NCI-H460 (cell line): ENCODE measurements at places on chromosomes 2 and 18.

GRCh38 chr18:48679236-48679635 lies 140.4 kb downstream of the CTIF start:
- no peak for DNase-seq

DNA sequence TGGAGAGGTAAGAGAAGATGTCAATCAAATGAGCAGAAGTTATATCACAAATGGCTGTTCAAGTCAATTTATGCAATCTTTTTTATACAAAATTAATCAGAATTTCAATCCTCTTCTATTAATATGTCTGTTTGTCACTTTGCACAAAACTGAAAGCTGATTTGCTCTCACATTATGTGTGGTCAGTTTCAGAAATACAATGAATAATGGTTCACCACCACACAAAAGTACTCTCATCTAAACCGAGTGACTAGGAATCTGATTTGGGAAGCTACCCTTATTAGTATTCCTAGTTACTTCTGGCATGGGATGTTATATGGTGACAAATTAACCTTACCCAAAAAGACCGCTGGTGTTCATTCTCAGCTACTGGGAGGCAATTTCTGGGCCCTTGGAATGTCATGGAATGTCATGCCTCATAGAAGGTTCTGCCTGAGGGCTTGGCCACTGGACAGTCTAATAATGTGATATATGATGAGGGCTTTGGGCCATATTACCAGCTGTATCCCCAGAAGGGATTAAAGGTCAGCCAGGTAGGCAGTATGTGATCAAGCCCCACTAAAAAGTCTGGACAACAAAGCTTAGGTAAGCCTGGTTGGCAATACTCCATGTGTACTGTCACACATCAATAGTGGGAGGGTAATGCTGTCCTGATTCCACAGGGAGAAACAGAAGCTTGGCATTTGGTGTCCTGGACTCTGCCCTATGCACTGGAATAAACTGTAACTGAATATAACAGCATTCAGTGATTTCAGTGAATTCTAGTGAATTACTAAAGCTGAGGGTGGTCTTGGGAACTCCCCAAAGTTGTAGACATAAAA lies 113.2 kb downstream of the PIGN start:
- DNase-seq, result no peak

GRCh38 chr2:137123226-137123625 lies 357.9 kb downstream of the THSD7B start:
- no peak for DNase-seq

DNA sequence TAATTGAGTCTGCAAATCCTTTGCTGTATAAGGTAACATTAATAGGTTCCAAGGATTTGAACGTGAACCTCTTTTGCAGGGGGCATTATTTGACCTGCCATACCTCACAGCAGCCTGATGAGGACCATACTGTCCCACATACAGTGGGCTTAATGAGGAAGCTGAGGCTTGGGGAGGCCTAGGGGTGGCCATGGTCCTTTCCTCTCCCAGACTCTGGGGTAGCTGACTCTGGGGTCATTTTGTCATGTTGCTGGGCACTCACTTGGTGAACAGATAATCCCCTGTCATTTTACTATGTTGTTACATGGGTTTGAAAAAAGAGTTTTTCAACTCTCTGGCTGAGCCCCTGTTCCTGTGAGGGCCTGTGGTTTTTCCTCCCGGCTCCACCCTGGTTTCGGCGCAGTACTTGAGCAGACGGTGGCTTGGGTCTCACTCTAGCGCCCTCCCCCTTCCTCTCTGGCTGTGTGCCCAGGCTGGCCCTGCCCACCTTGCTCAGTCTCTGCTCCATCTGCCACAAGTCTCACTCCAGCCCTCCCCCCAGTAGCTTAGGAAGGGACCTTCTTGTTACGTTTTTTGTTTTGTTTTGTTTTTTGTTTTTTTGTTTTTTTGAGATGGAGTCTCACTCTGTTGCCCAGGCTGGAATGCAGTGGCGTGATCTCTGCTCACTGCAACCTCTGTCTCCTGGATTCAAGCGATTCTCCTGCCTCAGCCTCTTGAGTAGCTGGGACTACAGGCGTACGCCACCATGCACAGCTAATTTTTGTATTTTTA lies 21.0 kb downstream of the INPP4A start:
- no peak for DNase-seq

GRCh38 chr2:160407393-160408172 lies 86.0 kb downstream of the RBMS1 start:
- DNase-seq, result peak; percentile 39

- DNase-seq, result no peak
These were observed 181.7 kb upstream of the ETAA1 start for GRCh38 chr2:67215214-67216055.

GRCh38 chr2:199458009-199458805 lies 468 bp upstream of the SATB2 start:
- no peak for DNase-seq

DNA sequence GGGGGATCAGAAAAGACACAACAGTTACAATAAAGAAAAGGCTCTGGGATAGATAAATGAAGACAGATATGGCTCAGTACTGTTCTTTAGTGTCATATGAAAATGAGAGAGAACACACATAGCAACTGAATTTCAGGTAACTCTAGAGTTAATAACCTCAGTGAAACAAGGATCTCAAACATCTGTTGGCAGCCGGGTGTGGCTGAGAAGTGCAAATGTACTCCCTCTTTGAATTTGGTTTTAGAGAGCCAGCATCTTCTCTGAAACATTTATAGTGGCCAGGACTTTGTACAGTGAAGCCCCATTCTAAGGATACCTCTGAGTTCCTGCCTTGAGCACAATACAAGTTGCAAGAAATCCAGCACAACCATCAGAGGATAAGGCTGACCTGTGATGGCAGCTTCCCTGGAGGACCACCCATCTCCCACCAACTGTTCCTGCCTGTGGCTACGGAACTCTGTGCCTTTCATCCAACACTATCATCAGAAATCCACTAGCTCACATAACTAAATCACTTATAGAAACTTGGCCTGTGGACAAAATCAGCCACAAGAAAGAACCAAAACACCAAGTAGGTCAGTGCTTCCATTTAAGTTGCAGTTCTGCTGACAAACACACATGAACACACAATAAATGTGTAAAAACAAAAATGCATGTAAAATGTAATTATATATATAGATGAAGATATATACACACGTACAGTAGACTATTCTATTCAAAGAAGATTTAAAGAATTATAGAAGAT lies 37.3 kb upstream of the PEX13 start:
- no peak for DNase-seq

DNA sequence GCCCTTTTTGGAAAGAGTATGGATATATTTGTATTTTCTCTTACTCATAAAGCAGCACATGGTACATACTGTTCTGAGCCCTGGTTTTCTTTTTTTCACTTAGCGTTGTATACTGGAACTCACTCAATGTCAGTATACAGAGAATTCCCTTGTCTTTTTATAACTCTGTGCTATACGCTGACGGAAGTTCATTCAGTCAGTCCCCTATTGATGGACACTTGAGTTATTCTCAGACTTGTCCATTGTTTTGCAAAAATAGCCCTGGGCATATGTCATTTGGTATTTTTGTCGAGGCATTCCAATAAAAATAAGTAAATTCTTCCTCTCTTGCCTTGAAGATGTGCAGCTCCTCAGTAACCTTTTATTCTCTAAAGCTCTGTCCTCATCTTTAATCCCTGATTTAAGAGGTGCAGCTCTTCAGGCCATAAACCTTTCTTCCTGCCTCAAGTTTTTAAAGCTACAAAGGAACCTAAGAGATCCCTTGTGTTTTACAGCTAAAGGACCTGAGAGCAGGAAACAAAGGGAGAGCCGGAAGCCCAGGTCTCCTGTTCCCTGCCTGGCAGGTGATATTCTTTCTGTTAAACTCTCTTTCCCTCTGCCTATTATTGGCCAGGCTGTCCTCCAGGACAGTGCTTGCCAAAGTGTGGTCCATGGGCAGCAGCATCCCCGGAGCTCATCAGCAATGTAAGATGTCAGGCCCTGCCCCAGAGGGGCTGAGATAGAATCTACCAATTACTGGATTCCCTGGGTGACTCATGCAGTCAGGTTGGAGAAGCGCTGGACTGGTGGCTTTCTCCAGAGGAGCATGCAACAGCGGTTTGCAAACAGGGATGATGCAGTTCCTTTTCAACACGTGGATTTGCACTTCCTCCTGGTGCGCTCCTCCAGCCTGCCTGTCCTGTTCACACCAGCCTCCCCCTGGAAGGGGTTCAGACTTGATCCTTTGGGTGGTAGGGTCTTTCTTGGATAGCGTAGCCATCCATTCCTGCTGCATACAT lies 158.0 kb downstream of the NEDD4L start:
- no peak for DNase-seq

GRCh38 chr2:171244466-171244969 lies 83.8 kb upstream of the TLK1 start:
- DNase-seq, result peak; percentile 38

GRCh38 chr2:41724465-41724864 lies 323.4 kb upstream of the PKDCC start:
- DNase-seq, result no peak

DNA sequence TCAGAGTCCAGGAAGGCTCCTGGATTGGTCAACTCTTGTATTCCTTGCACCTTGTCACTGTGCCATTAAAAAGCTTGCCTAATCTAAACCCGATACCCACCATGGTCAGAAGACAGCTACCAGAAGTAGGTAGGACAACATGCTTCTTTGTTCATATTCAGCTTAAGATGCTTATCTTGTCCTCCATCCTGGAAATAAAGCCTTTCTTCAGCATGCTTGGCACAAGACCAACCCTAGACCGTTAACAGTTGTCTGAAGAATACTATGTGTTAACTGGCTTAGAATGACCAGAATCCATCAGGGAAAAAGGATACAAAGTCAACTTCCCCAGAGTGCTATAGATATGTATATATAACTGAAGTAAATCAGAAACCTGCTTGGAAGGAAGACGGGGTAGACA lies 193.9 kb downstream of the ZRANB3 start:
- no peak for DNase-seq

DNA sequence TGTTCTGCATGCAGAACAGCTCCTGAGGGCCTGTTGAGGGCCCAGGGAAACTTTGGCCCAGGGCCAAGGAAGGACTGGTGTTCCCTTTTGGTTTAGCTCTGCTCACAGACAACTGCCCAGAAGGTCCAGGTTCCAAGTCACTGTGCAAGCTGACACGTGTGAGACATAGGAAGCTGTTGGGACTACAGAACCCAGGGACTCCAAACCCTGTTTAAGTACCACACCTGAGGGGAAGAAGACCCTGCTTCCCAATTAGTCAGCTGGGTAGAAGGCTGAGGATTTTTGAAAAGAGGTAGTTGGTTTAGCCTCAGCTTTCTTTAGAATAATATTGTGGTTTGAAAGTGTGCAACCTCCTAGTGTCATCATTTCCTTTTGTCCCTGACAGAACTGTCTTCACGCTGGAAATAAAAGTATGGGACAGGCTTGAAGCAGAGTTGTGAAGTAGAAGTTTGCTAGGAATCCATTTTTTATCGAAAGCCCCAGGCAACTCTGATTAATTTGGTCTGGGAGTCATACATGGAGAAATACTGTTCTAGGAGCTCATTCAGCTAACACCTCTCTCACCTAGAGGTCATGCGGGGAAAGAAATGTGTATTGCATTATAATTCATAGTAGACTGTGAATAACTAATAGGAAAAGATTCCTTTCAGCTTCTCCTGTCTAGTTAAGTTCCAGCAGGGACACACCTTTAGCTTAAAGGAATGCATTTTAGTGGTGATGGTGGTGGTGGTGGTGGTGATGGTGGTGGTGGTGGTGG lies 19.9 kb upstream of the IL1RL1 start:
- DNase-seq, result no peak

DNA sequence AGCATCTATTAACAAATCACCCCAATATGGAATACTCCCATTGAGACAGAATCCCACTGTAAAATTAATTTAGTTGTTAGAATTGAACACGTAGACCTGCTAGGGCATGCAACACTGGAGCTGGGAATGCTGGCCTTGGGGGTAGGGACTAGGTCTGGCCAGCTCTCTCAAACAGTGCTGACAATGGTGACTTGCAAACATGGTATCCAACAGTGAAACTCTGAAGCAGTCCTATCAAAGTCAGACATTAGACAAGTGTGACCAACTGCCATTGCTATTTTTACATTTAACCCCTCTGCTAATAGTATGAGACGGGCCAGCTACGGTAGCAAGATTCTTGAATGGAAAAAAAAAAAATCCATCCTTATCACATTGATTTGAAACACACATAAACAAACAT lies 7.2 kb downstream of the E2F6 start:
- no peak for DNase-seq

DNA sequence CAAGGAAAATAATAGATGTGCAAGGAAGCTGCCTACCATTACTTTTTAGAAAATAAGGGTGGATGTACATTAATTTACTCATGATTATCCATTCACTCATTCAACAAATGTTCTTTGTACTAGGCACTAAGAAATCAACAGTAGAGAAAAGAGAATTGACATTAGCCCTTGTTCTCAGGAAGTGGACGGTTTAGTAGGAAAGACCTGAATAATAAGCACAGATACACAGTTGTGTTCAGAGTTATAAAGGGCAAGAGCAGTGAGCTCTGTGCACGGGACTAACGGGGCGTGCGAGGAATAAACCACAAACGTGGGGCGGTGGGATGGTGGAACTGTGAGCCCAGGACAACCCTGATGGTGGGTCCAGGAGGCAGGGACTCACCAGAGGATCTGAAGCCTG lies 94.4 kb upstream of the MBOAT2 start:
- DNase-seq, result no peak

DNA sequence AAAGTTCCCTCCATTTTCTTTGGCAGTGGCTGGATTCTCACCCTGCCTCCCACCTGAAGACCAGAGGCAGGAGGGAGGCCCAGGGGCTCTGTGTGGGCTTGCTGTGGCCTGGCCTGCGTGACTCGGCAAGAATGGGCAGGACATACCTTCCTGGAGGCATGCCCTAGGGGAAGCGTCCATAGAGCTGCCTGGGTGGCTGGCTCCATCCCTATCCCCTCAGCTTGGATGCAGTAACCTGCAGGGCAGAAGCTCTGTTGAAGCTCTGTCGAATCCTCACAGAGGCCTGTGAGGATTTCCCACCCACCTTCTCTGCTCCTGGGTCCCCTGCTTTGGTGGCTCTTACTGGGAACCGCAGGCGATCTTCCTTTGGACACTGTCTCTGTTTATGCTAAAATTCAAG lies 1.3 kb upstream of the PRSS56 start:
- DNase-seq, result no peak

DNA sequence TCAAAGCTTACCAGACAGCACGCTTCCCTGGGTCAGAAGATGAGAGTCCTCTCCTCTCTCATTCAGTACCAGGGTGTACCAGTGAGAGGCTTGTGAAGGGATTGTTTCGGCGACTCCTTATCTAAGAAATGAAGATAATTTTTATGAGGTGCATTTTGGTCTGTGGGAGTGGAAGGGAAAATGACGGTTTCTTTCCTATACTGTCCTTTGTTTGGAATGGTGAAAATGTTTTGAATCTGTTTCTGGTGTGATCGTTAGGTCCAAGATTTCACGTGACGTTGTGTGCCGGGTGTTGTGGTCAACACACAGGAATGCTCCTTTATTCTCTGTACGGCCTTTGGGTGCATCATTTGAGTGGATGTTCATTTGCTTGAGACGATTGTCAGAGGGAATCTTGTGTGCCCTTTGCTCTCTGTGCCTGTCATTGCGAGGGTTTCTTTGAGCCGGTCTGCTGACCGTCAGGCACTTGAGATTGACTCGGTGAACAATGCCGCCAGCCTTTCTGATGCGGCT lies 183.5 kb downstream of the AGAP1 start:
- no peak for DNase-seq

GRCh38 chr2:18836436-18836835 lies 247.1 kb upstream of the NT5C1B start:
- DNase-seq, result no peak

GRCh38 chr2:75498907-75499306 lies 61.8 kb downstream of the EVA1A start:
- no peak for DNase-seq

- no peak for DNase-seq
These were observed 123.5 kb upstream of the BOD1L2 start for GRCh38 chr18:57023275-57023882.
